ENCODE measurements at places on chromosomes 1 and 21. TPM values are rescaled to one million over a fixed set of nuclear protein-coding genes. Genes with fewer than 3 reads are reported as not detected.

The TRABD2B gene
- total RNA-seq, result 0.65 TPM

The LCE2A gene
- total RNA-seq, result not detected

The HFM1 gene
- 0.43 TPM for total RNA-seq

The KRTAP13-2 gene
- not detected for total RNA-seq

The UTS2 gene
- not detected for total RNA-seq

The HES4 gene
- 0.85 TPM for total RNA-seq

The NR1I3 gene
- total RNA-seq, result not detected

The CFHR2 gene
- not detected for total RNA-seq

The NBPF19 gene
- 14.2 TPM for total RNA-seq
